ENCODE measurements at places on chromosomes 6 and 20.

DNA sequence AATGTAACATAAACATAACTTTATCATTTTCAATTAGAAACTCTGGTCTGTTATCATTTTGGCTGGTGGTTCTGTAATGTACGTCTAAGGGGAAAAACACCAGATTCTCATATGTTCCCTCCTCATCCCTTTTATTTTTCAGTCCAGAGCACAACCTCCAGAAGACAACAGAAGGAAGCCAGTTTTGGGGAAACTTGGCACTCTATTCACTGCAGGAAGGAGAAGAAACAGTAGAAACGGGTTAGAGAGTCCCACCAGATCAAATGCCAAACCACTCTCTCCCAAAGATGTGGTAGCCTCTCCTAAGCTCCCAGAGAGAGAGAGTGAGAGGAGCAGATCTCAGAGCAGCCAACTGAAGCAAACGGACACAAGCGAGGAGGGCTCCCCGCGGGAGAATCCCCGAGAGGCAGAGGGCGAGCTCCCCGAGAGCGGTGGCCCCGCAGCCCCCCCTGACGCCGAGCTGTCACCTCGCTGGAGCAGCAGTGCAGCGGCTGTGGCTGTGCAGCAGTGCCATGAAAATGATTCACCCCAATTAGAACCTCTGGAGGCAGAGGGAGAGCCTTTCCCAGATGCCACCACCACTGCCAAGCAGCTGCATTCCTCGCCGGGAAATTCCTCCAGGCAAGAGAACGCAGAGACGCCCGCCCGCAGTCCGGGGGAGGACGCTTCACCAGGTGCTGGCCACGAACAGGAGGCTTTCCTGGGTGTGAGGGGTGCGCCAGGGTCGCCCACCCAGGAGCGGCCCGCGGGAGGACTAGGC is 117.8 kb downstream of the RTN4IP1 start:
- DNase-seq: no peak

GRCh38 chr20:483815-484644 is 21.7 kb upstream of the TBC1D20 start:
- DNase-seq: peak; percentile 38

GRCh38 chr6:109202409-109203264 is 107.3 kb downstream of the CEP57L1 start:
- no peak for DNase-seq

DNA sequence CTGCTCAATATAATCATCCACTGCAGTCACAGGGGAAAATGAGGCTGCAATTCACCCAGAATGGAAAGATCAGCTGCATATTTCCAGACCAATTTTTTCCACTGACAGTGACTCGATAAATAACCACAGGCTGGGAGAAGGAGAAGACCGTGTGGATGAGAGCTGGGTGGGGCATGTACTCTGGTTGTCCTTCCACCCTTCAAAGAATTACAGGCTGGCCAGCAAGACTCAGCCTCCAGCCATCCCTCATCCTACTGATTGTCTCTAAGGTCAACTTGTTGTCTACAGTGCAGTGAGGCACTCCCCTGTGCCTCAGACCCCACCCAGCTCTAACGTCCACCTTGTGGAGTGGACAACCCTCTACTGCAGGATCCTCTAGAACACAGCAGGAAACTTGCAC is 14.5 kb upstream of the MAS1 start:
- DNase-seq: no peak

Measured in head of caudate nucleus (tissue), 42 donors.